Stimulated activated CD8-positive, alpha-beta memory T cell treated with anti-CD3 and anti-CD28 coated beads, Interleukin-2, amount 100 ng/mL, for 1 hour (primary cell): ENCODE measurements at places on chromosomes 11 and 22.

DNA sequence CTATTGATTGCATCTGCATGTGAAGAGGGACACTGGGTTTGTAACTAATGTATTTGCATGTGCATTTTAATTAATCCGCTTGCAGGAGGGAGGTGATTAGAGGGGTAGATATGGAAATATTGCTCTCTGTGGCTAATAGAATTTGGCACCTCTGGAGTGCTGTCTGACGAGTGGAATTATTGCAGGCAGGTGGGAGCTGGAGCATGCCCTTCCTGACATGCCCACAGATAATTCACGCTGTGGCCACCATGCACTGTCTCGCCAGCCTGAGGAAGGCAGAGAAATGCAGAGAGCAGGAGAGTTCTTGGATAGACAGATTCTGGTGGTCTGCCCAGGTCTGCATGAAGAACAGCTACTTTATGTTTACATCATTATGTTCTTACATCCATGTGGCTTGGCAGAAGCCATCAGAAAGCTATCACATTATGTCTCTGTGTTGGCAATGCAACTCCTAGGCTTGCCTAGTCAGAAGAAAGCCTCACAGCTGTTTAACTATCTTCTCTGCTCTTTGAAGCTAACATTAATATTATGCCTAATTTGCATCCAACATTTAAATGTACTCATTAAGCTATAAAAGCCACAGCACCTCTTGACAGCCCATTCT, 89.4 kb upstream of the DRD2 start:
- no peak for DNase-seq

DNA sequence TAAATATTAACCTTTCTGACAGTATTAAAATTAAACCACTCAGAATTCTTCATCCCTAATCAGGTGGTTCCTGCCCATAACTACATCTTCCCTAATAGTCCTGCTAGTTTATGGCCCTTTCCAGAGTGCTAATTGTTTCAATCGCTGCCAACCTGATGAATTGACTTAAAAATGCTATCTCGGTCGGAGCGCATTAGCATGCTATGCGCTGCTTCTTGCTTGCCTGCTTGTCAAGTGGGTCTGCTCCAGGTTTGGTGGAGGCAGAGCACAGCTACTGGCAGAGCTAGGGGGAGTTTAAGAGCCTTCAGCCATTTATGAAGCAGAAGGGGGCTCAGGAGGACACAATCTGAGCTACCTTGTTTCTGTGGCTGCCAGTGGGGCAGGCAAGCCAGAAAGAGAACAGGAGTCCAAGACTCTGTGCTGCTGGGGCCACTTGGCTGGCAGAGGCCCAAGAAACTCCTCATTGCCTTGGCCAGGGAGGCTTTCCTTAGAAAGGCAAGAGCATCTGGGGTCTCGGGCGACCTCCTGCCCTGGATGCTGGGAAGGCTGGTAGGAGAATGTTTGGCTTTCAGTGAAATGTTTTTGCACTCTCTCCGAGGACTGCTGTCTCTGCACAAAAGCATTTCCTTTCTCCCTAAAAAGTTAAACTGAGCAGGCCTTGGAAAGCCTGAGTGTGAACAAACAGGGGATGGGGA, 62.1 kb upstream of the PHOX2A start:
- no peak for DNase-seq

GRCh38 chr22:50420015-50420414, 54.8 kb downstream of the SBF1 start:
- DNase-seq, result no peak

DNA sequence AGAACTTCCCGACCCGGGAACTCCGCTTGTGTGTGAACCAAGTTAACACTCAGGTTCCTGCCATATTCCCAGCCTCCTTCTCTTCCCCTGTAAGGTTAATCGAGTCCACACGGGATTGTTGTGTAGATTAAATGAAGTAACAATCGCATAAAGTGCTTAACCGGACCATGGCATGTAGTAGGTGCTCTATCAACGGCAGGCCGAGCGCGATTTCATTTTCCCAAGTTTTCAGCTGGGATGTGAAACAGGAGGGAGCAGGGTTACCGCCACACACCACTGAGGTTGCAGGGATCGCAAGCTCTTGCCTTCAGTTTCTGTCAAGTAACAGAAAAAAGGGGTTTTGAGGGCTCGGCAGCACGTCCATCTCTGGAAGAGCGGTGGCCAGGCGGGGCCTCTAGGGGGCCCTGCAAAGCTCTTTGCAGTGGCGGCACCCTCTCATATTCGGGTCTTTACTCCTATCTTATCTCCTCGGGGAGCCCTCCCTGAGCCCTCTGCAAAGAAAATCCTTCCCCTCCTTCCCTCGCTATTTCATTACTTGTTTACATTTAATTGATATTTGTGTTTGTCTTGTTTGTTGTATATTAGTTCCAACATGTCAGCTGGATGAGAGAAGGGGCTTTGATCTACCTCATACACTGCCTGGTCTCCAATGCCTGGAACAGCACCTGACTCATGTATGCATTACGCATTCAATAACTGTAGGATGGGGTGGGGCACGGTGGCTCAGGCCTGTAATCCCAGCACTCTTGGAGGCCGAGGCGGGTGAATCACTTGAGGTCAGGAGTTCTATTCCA, 816 bp upstream of the PLEKHA7 start:
- DNase-seq, result no peak

- DNase-seq, result no peak
Observed at GRCh38 chr11:134181707-134182106, 42.1 kb downstream of the NCAPD3 start.

GRCh38 chr11:88469561-88470225, 132.2 kb upstream of the CTSC start:
- no peak for DNase-seq

GRCh38 chr11:83192606-83193245, 786 bp upstream of the ANKRD42 start:
- DNase-seq, result no peak

- no peak for DNase-seq
Observed at GRCh38 chr11:111819161-111819828, 52.1 kb downstream of the ALG9 start.

DNA sequence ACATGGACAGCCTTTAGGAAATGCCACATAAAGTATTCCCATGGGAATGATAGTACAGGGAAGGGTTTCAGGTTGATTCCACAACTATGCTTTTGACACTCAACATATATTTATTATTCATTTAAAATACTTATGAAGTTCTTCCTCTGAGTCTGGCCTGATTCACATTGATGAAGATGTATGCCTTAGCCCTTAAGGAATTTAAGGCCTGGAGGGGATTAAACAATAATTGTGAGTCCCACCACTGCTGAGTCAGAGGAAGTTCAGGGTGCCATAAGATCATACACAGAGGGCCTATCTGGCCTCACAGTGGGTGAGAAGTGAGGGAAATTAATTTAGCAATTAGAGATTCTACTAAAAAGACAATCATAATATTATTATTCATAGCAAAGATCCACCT, 161.1 kb upstream of the SNX19 start:
- DNase-seq, result no peak

DNA sequence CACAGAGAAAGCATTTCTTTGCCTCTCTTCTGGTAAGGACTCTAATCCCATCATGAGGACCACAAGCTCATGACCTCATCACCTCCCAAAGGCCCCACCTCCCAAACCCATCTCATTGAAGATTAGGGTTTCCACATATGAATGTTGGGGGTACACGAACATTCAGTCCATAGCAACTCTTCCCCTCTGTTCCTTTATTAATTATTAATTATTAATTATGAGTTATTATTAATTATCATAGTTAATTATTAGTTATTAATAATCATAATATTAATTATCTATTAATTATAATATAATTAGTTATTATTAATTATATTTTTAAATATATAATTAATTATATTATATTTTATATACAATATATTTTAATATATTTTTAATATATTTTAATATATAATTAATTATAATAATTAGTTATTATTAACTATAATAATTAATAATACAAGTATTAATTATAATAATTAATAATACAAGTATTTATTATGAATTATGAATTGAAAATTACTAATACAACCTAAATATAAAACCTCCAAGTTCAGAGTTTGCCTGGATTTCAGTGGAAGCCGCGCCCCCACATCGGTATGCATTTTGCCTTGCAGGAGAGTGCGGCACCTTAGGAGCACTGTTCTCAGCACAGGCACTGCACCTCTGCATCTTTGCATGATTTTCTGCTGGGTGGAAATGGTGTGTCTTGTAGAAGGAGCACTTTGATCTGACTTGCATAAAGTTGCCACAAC, 128.0 kb upstream of the FGF3 start:
- DNase-seq, result no peak

DNA sequence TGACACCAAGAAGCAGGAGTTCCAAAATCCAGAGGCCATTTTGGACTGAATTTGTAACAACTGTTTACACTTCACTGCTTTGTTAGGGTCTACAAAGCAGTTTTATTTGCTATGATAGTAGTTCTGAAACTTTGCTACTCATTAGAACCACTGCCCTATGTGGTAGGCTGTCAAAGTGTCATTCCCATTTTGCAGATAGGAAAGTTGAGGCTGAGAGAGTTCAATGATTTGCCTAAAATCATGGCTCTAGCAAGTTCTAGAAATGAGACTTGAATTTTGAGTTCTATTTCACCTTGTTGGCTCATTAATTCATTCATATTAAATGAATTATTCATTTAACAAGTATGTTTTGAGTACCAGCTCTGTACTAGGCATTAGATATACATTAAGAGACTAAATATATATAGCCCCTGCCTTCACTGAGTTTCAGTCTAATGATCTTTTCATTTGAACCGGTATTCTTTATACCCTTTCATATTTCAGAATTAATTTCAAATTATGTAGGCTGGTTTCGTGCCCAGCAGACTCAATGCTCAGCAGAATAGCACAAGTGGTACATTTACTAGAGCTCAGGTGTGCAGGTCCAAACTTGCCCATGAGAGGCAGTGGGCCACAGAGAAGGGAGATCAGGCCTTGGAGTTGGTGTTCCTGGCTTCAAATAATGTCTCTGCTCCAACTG, 93.5 kb downstream of the ME3 start:
- no peak for DNase-seq

DNA sequence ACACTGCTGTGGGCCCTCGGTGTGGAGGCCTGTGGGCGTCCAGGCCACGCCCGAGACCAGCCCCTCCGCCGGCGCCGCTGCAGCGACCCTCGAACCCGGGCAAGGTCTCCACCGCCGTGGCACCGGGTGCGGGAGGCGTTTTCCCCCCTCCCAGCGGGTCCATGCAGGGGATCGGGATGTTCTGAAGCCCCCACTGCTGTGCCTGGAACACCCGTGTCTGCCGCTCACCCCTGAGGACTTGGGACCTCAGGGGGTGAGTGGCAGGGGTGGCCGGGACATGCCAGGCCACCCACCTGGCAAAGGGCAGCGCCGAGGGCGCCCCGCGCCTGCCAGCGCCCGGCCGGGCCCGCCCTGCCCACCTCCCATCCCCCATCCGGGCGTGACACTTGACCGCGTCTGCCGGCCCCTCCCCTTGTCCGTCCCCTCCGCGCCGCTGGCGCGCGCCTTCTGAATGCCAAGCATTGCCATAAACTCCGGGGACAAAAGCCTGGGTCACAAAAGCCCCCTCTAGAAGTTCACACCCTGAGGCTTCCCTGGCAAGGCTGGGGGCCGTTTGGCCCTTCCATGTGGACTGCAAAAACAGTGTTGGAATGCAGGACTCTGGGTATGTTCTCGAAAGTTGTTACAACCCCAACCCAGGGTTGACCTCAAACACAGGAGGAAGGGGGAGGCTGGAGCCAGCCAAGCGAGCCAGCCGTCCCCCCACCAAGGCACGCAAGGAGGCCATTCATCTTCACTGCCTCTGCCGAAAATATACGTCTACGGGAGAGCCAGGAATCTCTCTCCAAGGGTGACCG, 819 bp upstream of the KCNQ1OT1 start:
- DNase-seq, result no peak

- no peak for DNase-seq
Observed at GRCh38 chr22:42145175-42145574, 14.6 kb upstream of the CYP2D6 start.

- no peak for DNase-seq
Observed at GRCh38 chr11:111450480-111451320, 61.5 kb downstream of the BTG4 start.

- no peak for DNase-seq
Observed at GRCh38 chr11:75896843-75897419, 81.9 kb downstream of the UVRAG start.

DNA sequence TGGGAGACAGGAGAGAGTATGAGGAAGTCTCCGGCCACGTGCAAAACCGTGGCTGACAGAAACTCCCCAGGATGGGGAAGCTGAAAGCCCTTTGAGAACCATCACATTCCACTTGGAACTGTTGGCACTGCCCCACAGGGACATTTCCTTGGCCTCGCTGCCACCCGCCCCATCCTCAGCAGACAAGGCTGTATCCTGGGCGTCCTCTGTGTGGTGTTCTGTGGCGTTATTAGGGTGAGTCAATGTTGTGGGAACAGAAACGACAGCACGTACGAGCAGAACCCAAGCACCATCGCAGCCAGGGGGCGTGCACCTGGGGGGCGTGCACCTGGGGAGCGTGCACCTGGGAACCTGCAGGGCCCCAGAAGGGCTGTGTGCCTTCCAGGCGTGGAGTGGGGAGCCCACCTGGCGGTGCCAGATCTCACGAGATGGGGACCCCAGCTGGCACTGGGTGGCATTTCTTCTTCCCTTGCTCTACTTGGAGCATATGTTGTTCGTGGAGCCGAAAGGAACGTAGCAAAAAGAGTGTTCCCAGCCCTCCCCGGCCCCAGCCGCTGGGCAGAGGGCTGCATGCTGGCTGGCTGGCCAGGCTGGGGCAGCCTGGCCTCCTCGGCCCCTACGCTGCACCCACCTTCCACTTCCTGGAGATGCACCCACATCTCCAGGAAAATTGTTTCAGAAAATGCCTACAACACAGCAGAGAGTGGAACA, 35.4 kb downstream of the NFAM1 start:
- DNase-seq, result no peak

GRCh38 chr11:61976420-61976800, 9.0 kb upstream of the FTH1 start:
- no peak for DNase-seq

- DNase-seq, result no peak
Observed at GRCh38 chr11:27701355-27702105, 1.3 kb upstream of the BDNF start.

GRCh38 chr22:44126807-44127206, 53.9 kb upstream of the PARVG start:
- no peak for DNase-seq
